ENCODE measurements at places on chromosomes 4 and X. TPM values are rescaled to one million over a fixed set of nuclear protein-coding genes. Genes with fewer than 3 reads are reported as not detected.

- DNase-seq = no peak
Observed at GRCh38 chr4:25904748-25905082, 9.3 kb upstream of the SMIM20 start.

DNA sequence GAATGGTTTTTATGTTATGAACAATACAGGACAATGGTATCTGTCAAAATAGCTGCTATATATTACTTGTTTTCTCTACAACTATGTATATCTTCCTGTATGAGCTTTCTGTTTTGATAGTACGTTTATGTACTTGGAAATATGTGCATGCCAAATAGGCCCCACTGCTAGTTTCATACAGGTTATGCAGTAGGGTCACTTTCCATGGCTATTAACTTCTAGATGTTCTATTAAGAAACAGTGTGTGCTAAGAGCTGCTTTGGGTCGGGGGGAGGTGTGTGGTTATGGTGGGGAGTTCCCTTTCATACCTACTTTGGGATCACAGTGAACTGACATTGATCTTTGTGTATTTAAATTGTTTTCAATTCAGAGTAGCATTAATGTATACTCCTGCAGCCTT is 30.9 kb downstream of the RBPJ start:
- DNase-seq = no peak

GRCh38 chr4:99868126-99868596 is 26.1 kb downstream of the LAMTOR3 start:
- peak; percentile 62 for DNase-seq

GRCh38 chrX:12843668-12844279 is 23.1 kb upstream of the TLR7 start:
- no peak for DNase-seq

- no peak for DNase-seq
Observed at GRCh38 chr4:179097741-179098140, 1655.5 kb upstream of the AGA start.

- peak; percentile 54 for DNase-seq
Observed at GRCh38 chr4:147480891-147481576, at the start of gene EDNRA. Gene EDNRA, plus strand, starts transcription at chr4:147481097. Its CDS starts 4,585 bp downstream, at chr4:147485682.

The FGF5 gene
- total RNA-seq = 6.1 TPM

The TDO2 gene
- total RNA-seq = 4.2 TPM

The GAGE12H gene
- not detected for total RNA-seq
